ENCODE measurements at places on chromosomes 3 and 15. TPM values are rescaled to one million over a fixed set of nuclear protein-coding genes. Genes with fewer than 3 reads are reported as not detected.

DNA sequence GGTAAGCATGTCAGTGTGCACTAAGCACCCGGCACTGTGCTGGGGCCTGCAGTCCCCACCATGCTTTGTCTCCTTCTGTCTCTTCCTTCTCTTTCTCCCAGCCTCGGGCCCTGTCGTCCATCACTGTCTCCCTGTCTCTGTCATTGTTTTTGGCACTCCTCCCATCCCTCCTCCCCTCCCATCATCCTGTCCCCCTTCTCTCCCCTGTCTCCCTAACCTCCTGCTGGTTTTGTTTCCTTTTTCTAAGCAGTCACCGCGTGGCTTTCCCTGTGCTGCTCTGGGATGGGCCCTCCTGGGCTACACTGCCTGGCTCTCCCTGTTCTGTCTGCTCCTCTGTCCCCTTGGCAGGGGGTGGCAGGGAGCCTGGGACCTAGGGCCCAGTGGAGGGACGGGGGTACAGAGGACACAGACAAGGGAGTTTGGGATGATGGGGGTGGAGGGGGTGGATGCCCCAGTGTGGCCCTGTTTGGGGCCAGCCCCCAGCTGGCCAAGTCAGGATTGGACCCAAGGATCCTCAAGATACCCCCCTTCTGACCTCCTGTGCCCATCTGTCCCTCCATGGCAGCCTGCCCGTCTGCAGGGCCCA is 5.7 kb downstream of the CHST13 start:
- DNase-seq = no peak
- H3K27ac ChIP-seq = no peak overlapping the region
- H3K36me3 ChIP-seq = no peaks in the 10 kb centered on the region
- H3K27me3 ChIP-seq = peaks cover 19% of the 10 kb centered on the region

DNA sequence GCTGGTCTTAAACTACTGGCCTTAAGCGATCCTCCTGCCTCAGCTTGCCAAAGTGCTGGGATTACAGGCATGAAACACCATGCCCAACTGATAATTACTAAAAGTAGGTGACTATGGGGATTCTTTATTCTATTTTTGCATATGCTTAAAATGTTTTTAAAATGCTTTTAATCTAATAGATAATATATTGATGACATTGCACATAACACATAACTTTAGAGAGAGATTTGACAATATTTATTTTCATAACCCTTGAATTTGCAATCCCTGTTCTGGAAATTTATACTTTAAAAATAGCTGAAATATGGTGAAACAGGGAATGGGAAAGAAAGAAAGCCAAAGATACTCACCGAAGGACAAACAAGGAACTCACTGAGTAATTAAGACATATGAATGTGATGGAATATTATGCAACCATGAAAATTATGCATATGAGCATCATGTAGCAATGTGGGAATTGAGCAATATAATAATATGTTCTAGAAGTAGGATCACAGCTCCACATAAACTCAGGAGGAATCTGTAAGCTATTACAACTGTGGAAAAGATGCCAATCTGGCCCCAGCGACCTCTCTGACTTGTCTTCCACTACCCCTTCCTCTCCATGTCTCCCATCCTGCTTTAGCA is 2.0 kb downstream of the LRRC31 start:
- no peak for DNase-seq
- H3K27ac ChIP-seq = no peak overlapping the region
- H3K36me3 ChIP-seq = peaks cover 2% of the 10 kb centered on the region
- peaks cover 5% of the 10 kb centered on the region for H3K27me3 ChIP-seq
- H3K4me1 ChIP-seq = peaks cover 40% of the 10 kb centered on the region

- H3K27me3 ChIP-seq = peaks cover 26% of the 10 kb centered on the region
- H3K36me3 ChIP-seq = no peaks in the 10 kb centered on the region
- H3K27ac ChIP-seq = no peak overlapping the region
- DNase-seq = no peak
- peaks cover 20% of the 10 kb centered on the region for H3K4me1 ChIP-seq
Observed at GRCh38 chr15:89021224-89021623, 67.0 kb upstream of the ABHD2 start.

- H3K4me3 ChIP-seq = no peak overlapping the region
- H3K27ac ChIP-seq = no peak overlapping the region
- peaks cover 2% of the 10 kb centered on the region for H3K36me3 ChIP-seq
- H3K27me3 ChIP-seq = no peaks in the 10 kb centered on the region
Observed at GRCh38 chr15:63301088-63301487, 23.7 kb downstream of the APH1B start.

DNA sequence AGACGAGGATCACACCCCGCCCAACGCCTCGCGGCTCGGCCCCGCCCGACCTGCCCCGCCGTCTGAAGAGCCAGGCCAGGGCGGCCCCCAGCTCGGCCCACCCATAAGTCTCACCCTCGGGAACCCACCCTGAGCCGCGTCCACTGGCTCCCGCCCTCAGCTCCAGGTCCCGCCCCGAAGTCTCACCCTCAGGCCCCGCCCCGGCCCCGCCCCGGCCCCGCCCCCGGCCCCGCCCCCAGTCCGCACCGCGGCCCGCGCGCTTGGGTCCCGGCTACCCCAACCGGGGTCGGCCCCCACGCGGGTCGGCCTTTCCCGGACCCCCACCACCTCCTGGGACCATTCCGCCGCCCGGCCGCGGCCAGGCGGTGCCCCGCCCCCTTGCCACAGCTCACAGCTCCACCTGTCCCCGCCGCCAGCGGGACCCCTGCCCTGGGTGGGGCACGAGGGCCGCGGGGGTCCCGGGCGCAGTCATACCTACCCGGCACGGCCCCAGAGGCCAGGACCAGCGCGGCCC is 489 bp downstream of the CSPG5 start:
- H3K27ac ChIP-seq = no peak overlapping the region
- no peaks in the 10 kb centered on the region for H3K36me3 ChIP-seq
- no peaks in the 10 kb centered on the region for H3K4me1 ChIP-seq
- peaks cover 43% of the 10 kb centered on the region for H3K27me3 ChIP-seq

GRCh38 chr3:159987291-159987711 is 1.3 kb upstream of the IL12A start:
- DNase-seq = no peak
- H3K4me3 ChIP-seq = peak overlapping the region; percentile 76
- H3K4me1 ChIP-seq = peaks cover 19% of the 10 kb centered on the region
- H3K27ac ChIP-seq = no peak overlapping the region
- H3K27me3 ChIP-seq = peaks cover 10% of the 10 kb centered on the region

DNA sequence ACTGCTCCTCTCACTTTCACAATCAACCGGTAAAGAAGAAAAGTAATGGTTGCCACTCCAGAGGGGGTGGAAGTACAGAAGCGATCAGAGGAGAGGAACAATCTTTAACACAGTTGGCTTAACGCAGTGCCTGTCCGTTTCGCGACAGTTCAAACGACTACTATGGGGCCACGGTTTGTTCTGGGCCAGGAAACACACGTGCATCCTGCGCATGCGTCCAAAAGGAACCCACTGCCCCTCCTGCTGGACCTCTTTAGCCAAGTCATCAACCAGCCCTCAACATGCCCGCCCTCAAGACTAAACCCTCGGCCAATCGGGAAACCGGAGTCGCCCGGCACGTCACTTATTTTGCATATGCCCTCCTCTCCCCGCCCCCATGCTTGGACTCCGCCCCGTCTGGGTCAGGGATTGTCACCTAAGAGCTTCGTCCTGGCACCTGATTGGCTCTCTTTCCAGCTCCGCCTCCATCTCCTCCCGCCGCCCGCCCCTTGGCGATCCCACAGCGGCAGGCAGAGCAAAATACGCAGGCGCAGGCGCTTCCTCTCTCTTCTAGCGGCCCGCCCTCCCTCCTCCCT is 345 bp upstream of the CDV3 start:
- peak overlapping the region; percentile 100 for H3K27ac ChIP-seq
- H3K4me3 ChIP-seq = peak overlapping the region; percentile 78
- H3K36me3 ChIP-seq = peaks cover 35% of the 10 kb centered on the region
- peak; percentile 100 for DNase-seq

DNA sequence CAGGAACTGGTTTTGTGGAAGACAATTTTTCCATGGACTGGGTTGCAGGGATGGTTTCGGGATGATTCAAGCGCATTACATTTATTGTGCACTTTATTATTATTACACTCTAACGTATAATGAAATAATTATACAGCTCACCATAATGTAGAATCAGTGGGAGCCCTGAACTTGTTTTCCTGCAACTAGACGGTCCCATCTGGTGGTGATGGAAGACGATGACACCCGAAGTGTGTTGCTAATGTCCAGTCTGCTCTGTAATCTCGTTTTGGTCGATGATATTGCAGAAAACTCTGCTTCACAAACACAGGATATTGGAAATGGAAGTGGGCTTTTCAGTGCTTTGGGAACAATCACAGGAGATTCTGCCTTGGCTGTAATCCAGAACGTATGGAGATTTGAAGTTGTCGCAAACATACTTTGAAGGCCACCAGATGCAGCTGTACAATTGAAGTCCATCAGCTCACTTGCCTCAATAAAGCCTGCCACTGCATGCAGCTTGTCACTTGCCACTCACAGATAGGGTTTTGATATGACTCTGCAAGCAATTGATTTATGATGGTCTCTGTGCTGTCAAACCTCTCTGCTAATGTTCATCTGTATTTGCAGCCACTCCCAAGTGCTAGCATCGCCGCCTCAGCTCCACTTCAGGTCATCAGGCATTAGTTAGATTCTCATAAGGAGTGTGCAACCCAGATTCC is 141.7 kb downstream of the TJP1 start:
- peaks cover 11% of the 10 kb centered on the region for H3K27me3 ChIP-seq
- no peak for DNase-seq
- no peak overlapping the region for H3K4me3 ChIP-seq

DNA sequence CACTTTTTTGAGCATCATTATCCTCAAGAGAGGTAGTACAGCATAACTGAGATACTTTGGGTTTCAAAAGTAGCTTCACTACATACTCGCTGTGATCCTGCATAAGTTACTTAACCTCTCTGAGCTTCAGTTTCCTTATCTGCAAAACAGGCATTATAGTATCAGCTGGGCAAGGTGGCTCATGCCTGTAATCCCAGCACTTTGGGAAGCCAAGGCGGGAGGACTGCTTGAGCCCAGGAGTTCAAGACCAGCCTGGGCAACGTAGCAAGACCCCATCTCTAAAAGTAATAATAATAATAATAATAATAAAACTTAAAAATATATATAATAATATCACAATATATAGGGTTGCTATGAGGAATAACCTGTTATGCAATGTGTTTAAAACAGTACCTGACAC is 10.9 kb downstream of the CIAO2A start:
- H3K27ac ChIP-seq = no peak overlapping the region
- H3K36me3 ChIP-seq = peaks cover 35% of the 10 kb centered on the region
- no peak overlapping the region for H3K4me3 ChIP-seq

DNA sequence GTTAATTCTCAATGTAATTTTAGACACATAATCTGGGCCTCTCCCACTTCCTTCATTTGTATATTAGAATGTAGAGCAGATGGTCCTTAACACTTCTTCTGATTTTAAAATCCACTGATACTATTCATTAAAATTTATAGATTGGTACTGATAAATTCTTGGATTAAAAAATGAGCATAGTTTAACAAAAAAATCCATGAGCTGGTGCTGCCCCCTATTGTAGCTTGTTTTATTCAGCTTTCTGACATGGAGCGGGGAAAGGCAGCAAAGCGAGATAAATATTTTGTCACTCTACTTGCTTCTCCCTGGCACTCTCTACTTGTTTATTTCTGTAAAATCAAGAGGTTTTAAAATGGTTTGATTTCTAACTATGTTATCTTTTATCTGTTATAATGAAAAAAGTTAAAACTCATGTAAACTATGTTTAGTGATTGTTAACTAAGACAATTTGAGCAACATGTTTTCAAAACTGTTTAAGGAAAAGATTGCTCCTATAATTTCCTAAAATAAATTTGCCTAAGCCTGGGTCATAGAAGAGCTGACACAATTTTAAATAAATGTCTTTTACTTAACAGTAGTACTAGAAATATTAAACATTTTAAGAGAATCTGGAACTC is 26.5 kb upstream of the PLOD2 start:
- no peak overlapping the region for H3K27ac ChIP-seq
- no peaks in the 10 kb centered on the region for H3K36me3 ChIP-seq
- H3K27me3 ChIP-seq = peaks cover 9% of the 10 kb centered on the region

DNA sequence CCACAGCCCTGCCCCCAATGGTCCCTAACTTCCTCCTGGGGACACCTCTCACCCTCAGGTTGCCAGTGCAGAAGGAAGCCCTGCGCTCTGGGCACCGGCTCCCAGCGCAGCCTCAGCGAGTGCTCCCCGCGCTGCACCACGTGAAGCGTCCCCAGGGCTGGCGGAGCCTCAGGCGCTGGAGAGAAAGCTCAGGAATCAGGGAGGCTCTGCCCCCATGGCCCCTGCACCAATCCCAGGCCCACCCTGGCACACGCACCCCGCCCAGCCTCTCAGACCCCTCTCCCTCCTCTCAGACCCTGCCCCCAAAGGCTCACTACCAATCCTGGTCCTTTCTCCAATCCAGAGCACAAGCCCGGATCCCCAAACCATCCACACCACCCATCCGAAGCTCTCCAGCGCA is 6.9 kb downstream of the COL7A1 start:
- no peak overlapping the region for H3K27ac ChIP-seq
- peaks cover 17% of the 10 kb centered on the region for H3K27me3 ChIP-seq
- peaks cover 2% of the 10 kb centered on the region for H3K4me1 ChIP-seq
- H3K36me3 ChIP-seq = no peaks in the 10 kb centered on the region

DNA sequence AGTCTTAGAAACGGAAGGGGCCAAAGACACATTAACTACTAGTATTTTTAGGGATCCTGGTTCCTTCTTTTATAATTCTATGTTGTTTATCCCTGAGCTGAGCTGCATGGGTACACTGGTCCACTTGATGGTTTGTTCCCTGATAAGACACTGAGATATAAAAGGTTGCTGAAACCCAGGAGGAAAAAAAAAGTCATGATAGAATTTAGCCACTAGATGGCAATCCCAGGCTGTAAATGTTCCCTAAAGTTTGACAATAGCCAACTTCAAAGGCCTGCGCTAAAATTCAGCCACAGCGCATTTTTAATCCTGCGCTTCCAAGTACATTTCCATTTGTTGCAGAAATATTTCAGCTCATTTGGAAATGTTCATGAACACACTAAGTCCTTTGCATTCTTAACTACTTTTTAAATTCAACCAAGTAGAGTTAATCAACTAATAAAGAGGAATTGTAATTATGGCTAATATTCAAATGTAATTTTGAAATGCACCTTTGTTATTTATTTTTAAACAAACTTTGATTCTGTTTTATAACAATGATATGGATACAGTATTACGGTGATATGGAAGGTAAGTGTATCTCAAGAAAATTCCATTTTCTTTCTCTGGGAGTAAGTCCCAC is 249.3 kb upstream of the FEZF2 start:
- H3K4me1 ChIP-seq = no peaks in the 10 kb centered on the region
- H3K36me3 ChIP-seq = no peaks in the 10 kb centered on the region
- no peak overlapping the region for H3K4me3 ChIP-seq
- H3K27me3 ChIP-seq = peaks cover 4% of the 10 kb centered on the region
- H3K27ac ChIP-seq = no peak overlapping the region

- H3K36me3 ChIP-seq = no peaks in the 10 kb centered on the region
- peaks cover 2% of the 10 kb centered on the region for H3K4me1 ChIP-seq
- no peaks in the 10 kb centered on the region for H3K27me3 ChIP-seq
Observed at GRCh38 chr3:106392915-106393314, 524.1 kb upstream of the CBLB start.

NLGN1 gene
- not detected for total RNA-seq

CHSY1 gene
- 59.4 TPM for total RNA-seq

LRRC31 gene
- not detected for total RNA-seq

SLC28A2 gene
- total RNA-seq = not detected

TLR9 gene
- 0.64 TPM for total RNA-seq

PP2D1 gene
- total RNA-seq = not detected

CFAP20DC gene
- 1.4 TPM for total RNA-seq

CTXND1 gene
- not detected for total RNA-seq

CLRN1 gene
- not detected for total RNA-seq

ANKUB1 gene
- not detected for total RNA-seq

SCN11A gene
- total RNA-seq = 0.03 TPM

RASGRP1 gene
- 143 TPM for total RNA-seq

CKMT1B gene
- not detected for total RNA-seq

SLC6A6 gene
- 64.6 TPM for total RNA-seq

SCAANT1 gene
- 1.3 TPM for total RNA-seq

ARPP21 gene
- total RNA-seq = not detected

PRTG gene
- total RNA-seq = not detected

Measured in activated CD8-positive, alpha-beta memory T cell treated with anti-CD3 and anti-CD28 coated beads, Interleukin-2, amount 10 ng/mL, durations not matched to agents 7 days and 5 days (primary cell).